ENCODE measurements at places on chromosomes 3 and 15.

GRCh38 chr3:110528305-110529121 is 543.1 kb upstream of the NECTIN3 start:
- DNase-seq: no peak

- DNase-seq: no peak
Observed at GRCh38 chr3:32969656-32970055, 18.2 kb downstream of the CCR4 start.

DNA sequence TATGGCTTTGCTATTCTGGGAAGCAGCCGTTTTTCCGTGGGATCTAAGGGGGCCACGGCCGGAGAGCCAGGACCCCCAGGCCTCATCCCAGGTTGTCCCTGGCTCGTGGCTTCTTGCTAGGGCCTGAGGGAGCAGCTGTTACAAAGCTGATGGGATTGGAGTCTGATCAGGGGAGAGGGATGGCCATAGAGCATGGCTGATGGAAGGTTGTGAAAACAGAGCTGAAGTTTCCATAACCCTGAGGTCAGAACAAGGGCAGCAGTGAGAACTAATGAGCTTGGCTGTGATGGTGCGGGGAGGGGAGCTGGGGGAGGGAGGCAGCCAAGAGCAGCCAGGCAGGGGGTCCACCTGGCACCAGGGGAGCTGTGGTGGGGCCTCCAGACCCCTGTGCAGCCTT is 63.0 kb downstream of the LINGO1 start:
- DNase-seq: no peak

GRCh38 chr3:168191856-168192255 is 96.1 kb upstream of the GOLIM4 start:
- no peak for DNase-seq

DNA sequence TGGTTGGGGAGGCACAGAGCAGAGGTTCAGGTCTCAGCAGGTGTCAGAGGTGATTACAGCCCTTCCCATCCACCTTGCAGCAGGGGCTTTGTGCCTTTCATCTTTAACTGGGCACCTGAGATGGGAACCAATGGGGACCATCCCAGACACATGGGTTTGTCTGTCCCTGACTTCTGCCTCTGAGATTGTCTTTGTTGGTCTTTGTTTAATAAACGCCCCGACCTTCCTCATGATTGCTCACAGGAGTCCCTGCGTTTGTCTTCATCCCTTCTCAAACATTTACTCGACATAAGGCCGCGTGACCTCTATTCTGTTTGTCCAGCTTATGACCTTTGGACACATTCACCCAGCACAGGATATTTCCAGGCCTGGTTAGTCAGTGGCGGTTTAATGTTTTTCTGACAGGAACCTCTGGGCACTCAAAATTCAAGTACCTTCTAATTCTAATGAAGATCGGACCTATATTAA is 5.9 kb downstream of the ZSCAN2 start:
- no peak for DNase-seq

- no peak for DNase-seq
Observed at GRCh38 chr3:77169823-77170222, 129.9 kb downstream of the ROBO2 start.

DNA sequence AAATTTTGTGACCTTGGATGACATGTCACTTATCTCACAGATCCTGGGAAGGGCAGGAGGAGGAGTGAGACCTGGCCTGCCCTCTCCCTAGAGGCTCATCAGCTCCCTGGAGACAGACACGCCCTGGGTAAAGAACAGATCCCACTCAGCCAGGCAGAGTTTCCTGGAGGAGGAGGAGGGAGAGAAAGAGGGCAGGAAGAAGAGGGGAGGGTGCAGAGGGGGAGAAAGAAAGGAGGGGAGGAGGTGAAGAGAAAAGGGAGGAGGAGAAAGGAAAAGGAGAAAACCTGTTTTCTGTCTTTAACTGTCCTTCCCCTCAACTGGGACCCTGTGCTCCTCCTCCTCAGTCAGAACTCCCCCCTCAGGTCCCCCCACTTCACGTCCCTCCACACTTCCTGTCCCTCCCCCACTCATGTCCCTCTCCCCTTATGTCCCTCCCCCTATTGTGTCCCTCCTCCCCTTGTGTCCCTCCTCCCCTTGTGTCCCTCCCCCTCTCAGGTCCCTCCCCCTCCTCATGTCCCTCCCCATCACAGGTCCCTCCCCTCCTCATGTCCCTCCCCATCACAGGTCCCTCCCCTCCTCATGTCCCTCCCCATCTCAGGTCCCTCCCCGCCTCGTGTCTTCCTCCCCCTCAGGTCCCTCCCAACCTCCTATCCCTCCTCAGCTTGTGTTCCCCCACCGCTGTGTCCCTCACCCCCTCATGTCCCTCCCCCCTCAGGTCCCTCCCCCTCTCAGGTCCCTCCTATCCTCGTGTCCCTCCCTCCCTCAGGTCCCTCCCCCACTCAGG is 52.3 kb upstream of the CGNL1 start:
- DNase-seq: no peak

DNA sequence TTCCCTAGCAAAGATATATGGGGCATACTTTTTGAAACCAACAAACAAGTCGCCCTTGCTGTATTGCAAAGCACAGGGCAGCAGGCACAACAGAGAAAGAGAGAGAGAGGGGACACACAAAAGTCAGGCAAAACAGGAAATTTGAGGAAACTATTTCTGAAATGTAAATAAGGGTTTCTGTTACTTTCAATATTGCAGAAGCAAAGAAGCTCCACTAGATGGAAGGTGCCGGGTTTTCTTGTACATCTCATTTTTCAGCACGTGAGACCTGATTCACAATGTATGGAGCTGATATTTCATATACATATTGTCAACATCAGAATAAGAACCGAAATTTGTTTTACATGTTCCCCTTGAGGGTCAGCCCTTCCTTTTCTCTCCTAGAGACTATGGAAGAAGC is 127.4 kb downstream of the FOXP1 start:
- no peak for DNase-seq

GRCh38 chr15:70615435-70616310 is 147.7 kb downstream of the UACA start:
- no peak for DNase-seq

GRCh38 chr3:49859576-49860305 is 3.4 kb upstream of the TRAIP start:
- no peak for DNase-seq
